ENCODE measurements at places on chromosomes 11 and 22. TPM values are rescaled to one million over a fixed set of nuclear protein-coding genes. Genes with fewer than 3 reads are reported as not detected.

Gene KRTAP5-7
- not detected for total RNA-seq

Gene FAM181B
- total RNA-seq, result 10.3 TPM

Gene SEPTIN5
- 235 TPM for total RNA-seq

Gene ROBO4
- 3.9 TPM for total RNA-seq

Gene LMO2
- total RNA-seq, result 13.5 TPM

Gene SCUBE1
- 42.8 TPM for total RNA-seq

Gene LRRC55
- 24.8 TPM for total RNA-seq

Gene SMIM35
- not detected for total RNA-seq

Gene BTG4
- total RNA-seq, result not detected

Gene MN1
- 64.2 TPM for total RNA-seq

Gene CD3G
- 0.25 TPM for total RNA-seq

Gene KCNQ1OT1
- 2.0 TPM for total RNA-seq

Gene SAA2
- not detected for total RNA-seq

Gene PHF5A
- 25.6 TPM for total RNA-seq

Gene CXCR5
- total RNA-seq, result not detected

Gene ASPHD2
- total RNA-seq, result 9.3 TPM

Gene OR8D1
- total RNA-seq, result not detected

Gene CHRM4
- total RNA-seq, result 1.2 TPM

Gene DCHS1
- 58.5 TPM for total RNA-seq

Gene ARHGAP42
- total RNA-seq, result 7.4 TPM

Gene LBHD1
- total RNA-seq, result 2.5 TPM

Gene COPB1
- total RNA-seq, result 107 TPM

Gene HTR3B
- total RNA-seq, result 0.25 TPM

Gene ZNF214
- 10.1 TPM for total RNA-seq

Gene KDM2A
- total RNA-seq, result 44.0 TPM

Gene TLCD5
- total RNA-seq, result 17.0 TPM

Gene GGTLC2
- total RNA-seq, result not detected

Gene NKAPD1
- total RNA-seq, result 28.8 TPM

Gene RASGRP2
- total RNA-seq, result 22.9 TPM

Gene GP1BB
- total RNA-seq, result 24.8 TPM

Gene HSCB
- total RNA-seq, result 4.2 TPM

Gene OSM
- total RNA-seq, result 0.25 TPM

Gene RBX1
- total RNA-seq, result 36.4 TPM

Gene TCN2
- 11.1 TPM for total RNA-seq

All from temporal lobe (tissue), 4 donors.